ENCODE measurements at places on chromosomes 4 and X. TPM values are rescaled to one million over a fixed set of nuclear protein-coding genes. Genes with fewer than 3 reads are reported as not detected.

The CLNK gene
- 0.09 TPM for total RNA-seq

The RAB41 gene
- not detected for total RNA-seq

The TKTL2 gene
- 0.18 TPM for total RNA-seq

The UVSSA gene
- total RNA-seq: 27.9 TPM

The ARR3 gene
- total RNA-seq: not detected

The NSUN7 gene
- total RNA-seq: 9.2 TPM

The CLGN gene
- total RNA-seq: 1.1 TPM

The BMX gene
- total RNA-seq: 3.0 TPM

The PPP2R2C gene
- total RNA-seq: not detected

The TRIM61 gene
- total RNA-seq: 0.89 TPM

DNA sequence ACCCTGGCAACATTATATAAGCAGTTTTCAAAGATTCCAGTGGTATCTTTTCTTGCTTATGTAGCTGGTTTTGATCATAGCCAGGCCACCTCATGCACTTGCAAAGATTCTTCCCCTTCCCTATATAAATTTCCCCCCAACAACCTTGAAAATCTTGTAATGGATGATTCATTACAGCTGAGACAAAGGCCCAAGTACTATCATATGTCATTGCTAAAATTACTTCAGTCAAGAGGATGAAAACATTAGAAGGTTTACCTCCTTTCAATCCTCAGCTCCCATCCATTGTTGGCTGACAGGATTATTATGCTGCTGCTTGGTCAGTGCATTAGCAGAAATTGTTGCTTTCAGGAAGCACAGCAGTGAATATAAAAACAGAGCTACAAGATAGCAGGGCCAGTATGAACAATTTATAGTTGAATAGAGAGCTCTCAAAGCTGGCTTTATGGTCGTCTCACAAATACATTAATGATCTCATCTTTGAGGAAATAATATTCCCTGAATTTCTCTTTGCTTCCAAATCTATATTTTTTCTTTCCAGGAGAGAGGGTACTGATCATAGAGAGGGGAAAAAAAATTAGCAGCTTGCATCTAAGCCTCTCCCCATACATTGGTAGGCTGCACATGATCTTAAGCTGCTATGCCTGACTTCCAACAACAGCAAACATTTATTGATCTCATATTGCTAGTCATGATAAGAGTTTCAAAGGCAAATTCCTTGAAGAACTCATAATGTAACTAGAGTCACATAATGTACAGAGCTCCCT, 7.7 kb upstream of the ARHGEF38 start:
- no peaks in the 10 kb centered on the region for H3K36me3 ChIP-seq
- DNase-seq: no peak
- no peak overlapping the region for H3K4me3 ChIP-seq
- no peaks in the 10 kb centered on the region for H3K27me3 ChIP-seq
- H3K4me1 ChIP-seq: no peaks in the 10 kb centered on the region
- H3K27ac ChIP-seq: no peak overlapping the region

GRCh38 chrX:18490806-18491555, 65.6 kb downstream of the CDKL5 start:
- no peak overlapping the region for H3K4me3 ChIP-seq
- H3K36me3 ChIP-seq: no peaks in the 10 kb centered on the region
- no peaks in the 10 kb centered on the region for H3K27me3 ChIP-seq
- no peak overlapping the region for H3K27ac ChIP-seq

DNA sequence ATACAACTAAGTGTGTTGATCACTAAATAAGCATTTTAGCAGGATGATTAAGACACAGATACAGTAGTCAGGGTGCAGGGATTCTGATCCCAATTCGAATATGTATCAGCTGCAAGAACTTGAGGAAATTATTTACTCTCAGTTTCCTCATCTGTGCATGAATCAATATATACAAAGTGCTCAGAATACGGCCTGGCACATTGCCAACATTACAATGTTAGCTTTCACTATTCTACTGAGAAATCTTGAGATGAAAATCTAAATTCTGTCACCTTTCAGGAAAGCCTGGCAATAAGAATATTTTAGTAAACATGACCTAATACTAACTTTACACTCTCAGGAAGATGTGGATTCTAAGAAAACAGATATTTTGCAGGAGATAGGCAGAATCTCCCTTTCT, 1001.6 kb upstream of the IGFBP7 start:
- no peaks in the 10 kb centered on the region for H3K4me1 ChIP-seq
- H3K27me3 ChIP-seq: no peaks in the 10 kb centered on the region
- DNase-seq: no peak
- no peaks in the 10 kb centered on the region for H3K36me3 ChIP-seq

DNA sequence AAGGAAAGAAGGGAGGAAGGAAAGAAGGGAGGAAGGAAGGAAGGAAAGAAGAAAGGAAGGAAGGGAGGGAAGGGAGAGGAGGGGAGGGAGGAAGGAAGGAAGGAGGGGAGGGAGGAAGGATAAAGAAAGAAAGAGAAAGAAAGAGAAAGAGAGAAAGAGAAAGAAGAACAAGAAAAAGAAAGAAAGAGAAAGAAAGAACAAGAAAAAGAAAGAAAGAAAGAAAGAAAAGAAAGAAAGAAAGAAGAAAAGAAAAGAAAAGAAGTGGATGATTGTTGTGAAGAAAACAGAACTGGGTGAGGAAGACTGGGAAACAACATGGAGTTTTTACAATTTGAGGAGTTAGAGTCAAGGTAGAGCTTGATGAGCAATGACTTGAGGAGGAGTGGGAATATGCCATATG, 78.0 kb downstream of the EIF4E start:
- DNase-seq: no peak
- peaks cover 11% of the 10 kb centered on the region for H3K27me3 ChIP-seq
- H3K4me3 ChIP-seq: no peak overlapping the region
- H3K36me3 ChIP-seq: no peaks in the 10 kb centered on the region

GRCh38 chrX:46965125-46965758, 53.0 kb downstream of the JADE3 start:
- H3K36me3 ChIP-seq: no peaks in the 10 kb centered on the region
- H3K27me3 ChIP-seq: no peaks in the 10 kb centered on the region
- no peak overlapping the region for H3K27ac ChIP-seq
- no peak overlapping the region for H3K4me3 ChIP-seq
- no peak for DNase-seq

DNA sequence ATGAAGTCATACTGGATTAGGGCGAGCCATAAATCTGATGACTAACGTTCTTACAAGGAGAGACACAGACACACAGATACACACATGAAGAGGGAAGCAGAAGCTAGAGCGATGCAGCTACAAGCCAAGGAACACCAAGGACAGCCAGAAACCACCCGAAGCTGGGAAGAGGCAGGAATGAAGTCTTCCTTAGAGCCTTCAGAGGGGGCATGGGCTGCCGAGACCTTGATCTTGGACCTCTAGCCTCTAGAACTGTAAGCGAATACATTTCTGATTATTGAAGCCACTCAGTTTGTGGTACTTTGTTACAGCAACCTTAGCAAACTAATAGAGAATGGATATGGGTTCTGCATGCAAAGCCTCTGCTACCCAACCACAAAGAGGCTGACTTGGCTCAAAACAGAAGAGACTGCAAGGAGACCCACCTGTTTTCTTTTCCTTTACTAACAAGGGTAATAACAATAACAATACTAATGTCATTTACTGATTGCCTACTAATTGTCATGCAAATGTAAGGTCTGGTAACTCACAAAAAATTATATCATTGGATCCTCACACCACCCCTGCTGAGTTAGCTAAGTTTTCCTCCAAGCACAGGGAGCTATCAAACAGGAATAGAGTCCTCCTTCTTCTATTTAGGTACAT, 10.1 kb upstream of the LDB2 start:
- no peaks in the 10 kb centered on the region for H3K36me3 ChIP-seq
- H3K27me3 ChIP-seq: no peaks in the 10 kb centered on the region
- no peak for DNase-seq
- H3K27ac ChIP-seq: no peak overlapping the region
- H3K4me1 ChIP-seq: no peaks in the 10 kb centered on the region

- no peaks in the 10 kb centered on the region for H3K4me1 ChIP-seq
- no peaks in the 10 kb centered on the region for H3K27me3 ChIP-seq
- H3K27ac ChIP-seq: no peak overlapping the region
Measured at GRCh38 chrX:340121-340520, 21.5 kb upstream of the GTPBP6 start.

GRCh38 chrX:65985922-65986588, 53.8 kb downstream of the VSIG4 start:
- H3K27me3 ChIP-seq: no peaks in the 10 kb centered on the region
- H3K4me1 ChIP-seq: peaks cover 13% of the 10 kb centered on the region
- H3K4me3 ChIP-seq: no peak overlapping the region

- no peak overlapping the region for H3K27ac ChIP-seq
- no peak for DNase-seq
- no peaks in the 10 kb centered on the region for H3K27me3 ChIP-seq
- H3K36me3 ChIP-seq: no peaks in the 10 kb centered on the region
- H3K4me3 ChIP-seq: no peak overlapping the region
Measured at GRCh38 chr4:105840426-105841174, 54.7 kb upstream of the NPNT start.

- H3K27me3 ChIP-seq: no peaks in the 10 kb centered on the region
- DNase-seq: no peak
- H3K36me3 ChIP-seq: peaks cover 18% of the 10 kb centered on the region
- H3K4me1 ChIP-seq: no peaks in the 10 kb centered on the region
Measured at GRCh38 chr4:150261571-150261970, 183.3 kb downstream of the DCLK2 start.

GRCh38 chr4:73705721-73706120, 34.6 kb upstream of the CXCL8 start:
- H3K27ac ChIP-seq: no peak overlapping the region
- no peak overlapping the region for H3K4me3 ChIP-seq
- no peaks in the 10 kb centered on the region for H3K27me3 ChIP-seq

DNA sequence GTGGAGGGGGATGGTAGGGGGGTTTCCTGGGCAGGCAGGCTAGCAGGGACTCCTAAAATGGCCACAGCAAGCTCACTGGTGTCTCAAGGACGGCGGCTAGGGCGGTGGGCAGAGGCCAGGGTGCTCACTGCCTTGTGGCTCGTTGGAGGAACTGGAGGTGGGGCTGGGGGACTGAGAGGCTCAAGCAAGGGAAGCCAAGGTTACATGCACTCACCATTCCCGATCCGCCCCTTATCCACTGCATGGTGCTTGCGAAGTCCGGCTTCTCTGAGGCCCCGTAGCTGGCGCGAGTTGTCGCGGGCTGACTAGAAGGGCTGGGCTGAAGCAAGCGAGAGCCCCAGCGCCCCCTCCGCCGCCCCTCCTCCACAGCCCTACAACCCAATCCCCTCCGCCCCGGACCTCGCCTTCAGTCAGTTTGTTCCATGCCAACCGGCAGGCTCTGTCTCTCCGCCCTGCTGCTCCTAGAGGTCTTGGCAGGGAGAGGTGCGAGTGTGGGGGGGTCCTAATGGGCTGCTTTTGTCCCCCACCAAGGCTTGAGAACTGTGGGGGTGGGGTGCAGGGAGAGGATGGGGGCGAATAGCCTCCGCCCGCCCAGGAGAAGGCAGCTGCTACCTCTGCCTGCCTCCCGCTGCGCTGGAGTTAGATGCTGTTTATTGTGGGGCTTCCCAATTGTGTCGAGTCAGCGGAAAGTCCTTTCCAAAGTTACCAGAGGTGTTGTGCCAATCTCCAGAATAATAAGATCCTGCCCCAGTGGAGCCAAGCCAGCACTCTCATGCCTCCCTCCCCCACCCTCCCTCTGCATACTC, at the start of gene ARHGEF9:
TSS of gene ARHGEF9 (minus strand) at position 313 of the 806 bp plus-strand sequence. CDS start at position 244, 69 bp downstream.
- no peak within 1 kb of the TSS for H3K27ac ChIP-seq
- no peak for DNase-seq

- no peak overlapping the region for H3K27ac ChIP-seq
- no peaks in the 10 kb centered on the region for H3K4me1 ChIP-seq
- H3K4me3 ChIP-seq: no peak overlapping the region
Measured at GRCh38 chr4:15557786-15558550, 88.3 kb downstream of the CC2D2A start.

DNA sequence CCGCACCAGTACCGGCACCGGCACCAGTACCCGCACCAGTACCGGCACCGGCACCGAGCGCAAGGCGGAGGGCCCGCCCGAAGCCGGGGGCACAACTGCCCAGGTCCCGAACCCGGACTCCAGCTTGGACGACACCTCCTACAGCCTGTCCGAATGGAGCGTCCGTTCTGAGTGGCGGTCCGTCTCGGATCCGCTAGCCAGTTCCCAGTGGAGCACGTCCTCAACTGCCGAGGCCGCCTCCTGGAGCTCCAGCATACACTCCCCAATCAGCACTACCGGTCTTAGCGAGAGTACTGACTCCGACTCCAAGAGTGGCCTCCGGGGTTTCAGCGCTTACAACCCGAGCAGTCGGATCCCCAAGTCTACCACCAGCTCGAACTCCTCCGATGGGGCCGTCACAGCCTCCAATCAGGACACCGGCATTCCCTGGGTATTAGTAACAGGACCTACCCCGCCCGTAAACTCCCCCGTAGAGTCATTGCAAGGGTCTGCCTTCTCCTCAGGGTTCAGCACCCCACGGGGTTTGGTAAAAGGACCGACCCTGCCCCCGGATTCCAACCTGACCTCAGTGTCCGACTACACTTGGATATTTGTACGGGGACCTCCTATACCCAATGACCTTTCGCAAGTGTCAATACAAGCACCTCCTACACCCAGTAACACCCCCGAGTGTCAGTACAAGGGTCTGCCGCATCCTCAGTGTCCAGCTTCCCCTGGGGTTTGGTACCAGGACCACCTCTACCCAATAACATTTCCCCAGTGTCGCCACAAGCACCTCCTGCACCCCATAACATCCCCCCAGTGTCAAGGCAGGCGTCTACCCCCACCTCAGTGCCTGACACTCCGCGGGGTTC, 721 bp upstream of the MAOA start:
- no peaks in the 10 kb centered on the region for H3K27me3 ChIP-seq
- H3K27ac ChIP-seq: peak overlapping the region; percentile 91
- H3K4me3 ChIP-seq: peak overlapping the region; percentile 71
- H3K4me1 ChIP-seq: no peaks in the 10 kb centered on the region

All from lower lobe of right lung (tissue), 2 donors.